ENCODE measurements at places on chromosomes 16 and 17.

DNA sequence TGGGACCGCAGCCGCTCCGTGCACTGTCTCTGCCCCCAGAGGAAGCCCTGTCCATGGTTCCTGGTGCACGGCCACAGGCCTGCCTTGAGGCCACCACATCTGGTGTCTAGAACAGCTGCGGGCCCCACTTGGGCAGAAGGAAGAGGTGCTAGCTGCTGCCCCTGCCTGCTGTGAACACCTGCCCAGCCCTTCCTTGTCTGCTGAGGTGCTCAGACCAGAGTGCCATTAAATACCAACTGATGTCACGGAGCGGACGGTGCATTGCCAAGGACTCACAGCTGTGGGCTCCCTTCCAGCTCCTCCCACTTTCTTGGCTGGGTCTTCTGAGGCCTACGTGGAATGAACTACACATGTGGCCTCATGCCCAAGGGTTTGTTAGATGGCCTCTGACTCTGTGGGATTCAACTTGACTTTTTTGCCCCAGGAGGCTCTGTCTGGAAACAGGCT is 146.1 kb downstream of the RAB11FIP4 start:
- no peak for DNase-seq

DNA sequence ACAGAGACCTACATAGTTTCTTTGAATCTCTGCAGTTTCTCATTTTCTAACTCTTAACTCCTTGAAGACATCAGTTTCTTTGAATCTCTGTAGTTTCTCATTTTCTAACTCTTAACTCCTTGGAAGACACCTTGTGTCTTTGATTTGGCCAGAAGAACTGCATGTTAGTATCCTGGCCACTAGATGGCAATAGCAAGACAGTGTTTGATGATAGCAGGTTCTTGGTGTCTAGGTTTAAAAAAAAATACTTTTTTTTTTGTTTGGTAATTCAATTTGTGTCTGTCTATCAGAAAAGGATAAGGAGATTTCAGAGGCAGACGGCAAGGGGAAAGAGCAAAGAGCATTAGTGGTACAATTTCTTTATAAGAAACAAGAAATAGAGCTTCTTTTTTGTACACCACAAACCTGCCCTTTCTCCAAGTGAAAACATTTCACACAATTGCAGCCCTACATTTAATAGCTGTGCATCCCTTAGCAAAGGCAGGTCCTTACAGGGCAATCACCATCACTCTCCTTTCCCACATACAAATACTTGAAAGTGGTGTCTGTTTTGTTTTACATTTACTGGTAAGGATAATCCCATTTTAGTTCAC is 1324.9 kb upstream of the CDH8 start:
- DNase-seq = peak; percentile 21

DNA sequence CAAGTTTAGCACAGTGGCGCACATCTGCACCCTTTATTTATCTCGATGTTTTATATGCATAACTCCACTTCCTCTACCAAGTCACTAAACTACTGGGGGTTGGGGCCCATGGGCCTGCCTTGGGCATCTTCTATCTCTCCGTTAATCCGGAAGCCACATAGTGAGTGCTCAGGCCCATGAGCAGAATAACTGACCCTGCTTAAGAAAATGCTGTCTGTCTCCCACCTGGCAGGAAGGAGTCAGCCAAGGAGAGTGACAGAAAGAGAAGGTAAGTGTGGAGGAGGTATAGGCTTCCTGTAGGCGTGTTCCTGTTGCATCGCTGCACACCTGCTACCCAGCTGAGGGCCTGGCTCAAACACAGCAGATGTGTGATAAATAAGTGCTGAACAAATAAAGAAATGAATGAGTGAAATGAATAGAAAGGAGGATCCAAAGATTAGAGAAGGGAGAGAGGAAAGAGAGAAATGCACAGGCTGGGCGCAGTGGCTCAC is 320.1 kb downstream of the SLC39A11 start:
- DNase-seq = no peak

DNA sequence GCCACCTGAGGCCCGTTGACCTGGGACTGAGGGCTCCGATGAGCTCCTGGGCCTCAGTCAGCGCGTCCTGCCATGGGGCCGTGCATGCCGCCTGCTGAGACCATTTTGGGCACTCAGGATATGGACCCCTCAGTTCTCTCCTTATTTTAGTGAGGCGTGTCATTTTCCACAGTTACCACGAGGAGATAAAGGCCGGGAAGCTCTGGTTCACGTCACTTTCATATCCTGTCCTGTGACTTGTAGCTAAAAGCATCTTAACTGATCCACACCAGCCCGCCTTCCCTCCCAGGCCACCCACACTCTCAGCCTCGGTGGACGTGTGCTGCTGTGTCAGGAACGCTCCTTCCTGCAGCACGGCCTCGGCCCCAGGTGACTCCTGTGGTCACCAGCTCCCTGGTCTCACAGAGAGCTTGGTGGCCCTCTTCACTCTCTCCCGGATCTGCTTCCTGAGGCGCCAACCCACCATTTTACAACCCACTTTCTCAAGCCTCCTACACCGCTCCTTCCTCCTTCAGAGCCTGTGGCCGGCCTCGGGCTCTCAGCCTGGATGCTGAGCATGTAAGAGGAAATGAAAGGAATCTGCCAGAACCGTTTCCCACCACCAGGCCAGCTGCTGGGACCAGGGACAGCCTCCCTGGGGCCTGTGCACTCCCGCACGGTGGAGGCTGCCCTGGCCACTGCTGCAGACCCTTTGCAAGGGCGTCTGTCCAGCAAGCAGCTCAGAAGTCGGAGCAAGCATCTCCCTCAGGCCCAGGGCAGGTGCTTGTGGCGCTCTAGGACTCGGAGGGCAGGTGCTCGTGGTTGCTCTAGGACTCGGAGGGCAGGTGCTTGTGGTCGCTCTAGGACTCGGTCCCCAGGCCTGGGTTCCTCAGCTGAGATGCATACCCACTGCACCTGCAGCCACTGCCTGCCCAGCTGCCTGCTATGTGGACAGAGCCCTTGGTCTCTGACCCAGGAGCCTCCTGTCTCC is 23.9 kb upstream of the FASN start:
- no peak for DNase-seq
